ENCODE measurements at places on chromosomes 2 and 18. TPM values are rescaled to one million over a fixed set of nuclear protein-coding genes. Genes with fewer than 3 reads are reported as not detected.
A peak's percentile ranks its signal among the peaks of the same experiment; 100 is the strongest.

TPRKB gene
- total RNA-seq, result 35.3 TPM

NYAP2 gene
- total RNA-seq, result not detected

- DNase-seq, result no peak
These were observed 1.9 kb downstream of the NTSR2 start for GRCh38 chr2:11667866-11668637.

DNA sequence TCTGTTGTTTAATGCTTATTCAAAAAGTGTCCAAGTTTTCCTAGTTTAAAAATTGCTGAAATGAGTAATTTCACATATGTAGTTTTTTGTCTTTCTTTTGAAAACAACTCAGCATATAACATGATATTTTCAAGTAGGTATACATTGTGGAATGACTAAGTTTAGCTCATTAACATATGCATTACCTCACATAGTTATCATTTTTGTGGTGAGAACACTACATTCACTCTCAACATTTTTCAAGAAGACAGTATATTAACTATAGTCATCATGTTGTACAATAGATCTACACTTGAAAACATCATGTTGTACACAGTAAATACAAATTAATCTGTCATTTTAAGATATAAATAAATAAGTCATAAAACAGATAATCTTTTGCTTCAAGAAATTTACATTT, 340.0 kb downstream of the CCDC85A start:
- DNase-seq, result no peak

- no peak for DNase-seq
These were observed 1.9 kb downstream of the DOK6 start for GRCh38 chr18:69402533-69402989.

- no peak for DNase-seq
These were observed 56.9 kb downstream of the CTIF start for GRCh38 chr18:48595703-48596218.

GRCh38 chr2:41695198-41696113, 352.4 kb upstream of the PKDCC start:
- DNase-seq, result no peak

DNA sequence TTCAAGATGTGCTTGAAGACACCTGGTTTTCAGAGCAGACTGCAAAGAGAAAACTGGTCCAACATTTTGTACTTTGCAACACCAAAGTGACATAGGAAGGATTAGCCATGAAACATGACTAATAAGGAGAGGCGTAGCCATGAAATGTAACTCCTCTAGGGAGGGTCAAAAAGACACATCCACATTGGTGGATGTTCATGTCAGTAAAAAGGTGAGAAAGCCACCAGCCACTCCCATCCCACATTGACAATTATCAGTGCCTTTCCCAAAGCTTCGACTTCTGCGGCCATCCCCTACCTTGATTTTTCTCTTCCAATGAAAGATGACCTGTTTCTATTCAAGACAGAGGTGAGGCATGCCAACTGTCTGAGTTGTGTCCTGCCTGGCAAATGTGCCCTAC, 223.2 kb downstream of the ALK start:
- DNase-seq, result no peak

GRCh38 chr2:59025157-59025757, 784.1 kb upstream of the FANCL start:
- peak; percentile 44 for DNase-seq

GRCh38 chr2:108459441-108459840, 10.4 kb downstream of the GCC2 start:
- no peak for DNase-seq

- DNase-seq, result no peak
These were observed 74.0 kb upstream of the SESTD1 start for GRCh38 chr2:179338681-179339080.

- DNase-seq, result no peak
These were observed 28.0 kb downstream of the ANKRD29 start for GRCh38 chr18:23634692-23635091.

GRCh38 chr2:214676421-214677089, 132.9 kb downstream of the BARD1 start:
- no peak for DNase-seq

DNA sequence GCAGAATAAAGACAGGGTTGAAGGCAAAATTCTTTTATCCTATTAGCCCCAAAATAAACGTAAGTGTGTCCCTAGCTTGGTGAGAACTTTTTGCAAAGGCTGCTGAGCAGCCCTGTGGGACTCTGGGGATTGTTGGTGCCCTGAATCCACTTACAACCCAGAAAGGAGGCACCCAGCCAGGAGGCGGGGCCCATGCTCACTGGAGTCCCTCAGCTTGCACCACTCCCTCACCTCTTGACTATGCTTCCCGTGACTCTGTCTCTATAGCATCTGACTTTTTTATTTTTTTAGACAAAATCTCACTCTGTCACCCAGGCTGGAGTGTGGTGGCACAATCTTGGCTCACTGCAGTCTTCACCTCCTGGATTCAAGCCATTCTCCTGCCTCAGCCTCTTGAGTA, 15.8 kb upstream of the COL6A3 start:
- DNase-seq, result peak; percentile 66

- no peak for DNase-seq
These were observed 1548.8 kb upstream of the LRRTM1 start for GRCh38 chr2:81853341-81853740.
